Effector CD4-positive, alpha-beta T cell (primary cell): ENCODE measurements at places on chromosomes 3 and 15.

DNA sequence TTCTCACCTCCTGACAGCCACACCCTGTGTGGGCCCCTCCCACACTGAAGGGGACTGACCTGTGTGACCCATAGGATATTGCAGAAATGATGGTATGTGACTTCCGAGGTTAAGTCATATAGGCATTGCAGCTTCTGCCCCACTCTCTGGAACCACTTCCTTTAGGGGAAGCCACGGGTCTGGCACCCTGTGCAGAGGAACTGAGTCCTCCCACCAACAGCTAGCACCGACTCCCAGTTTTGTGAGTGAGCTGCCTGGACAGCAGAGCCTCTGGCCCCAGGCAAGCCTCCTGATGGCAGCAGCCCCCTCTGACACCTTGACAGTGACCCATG, 24.6 kb upstream of the SLC6A6 start:
- DNase-seq, result no peak

- DNase-seq, result no peak
Observed at GRCh38 chr3:30269751-30270445, 336.5 kb upstream of the TGFBR2 start.

DNA sequence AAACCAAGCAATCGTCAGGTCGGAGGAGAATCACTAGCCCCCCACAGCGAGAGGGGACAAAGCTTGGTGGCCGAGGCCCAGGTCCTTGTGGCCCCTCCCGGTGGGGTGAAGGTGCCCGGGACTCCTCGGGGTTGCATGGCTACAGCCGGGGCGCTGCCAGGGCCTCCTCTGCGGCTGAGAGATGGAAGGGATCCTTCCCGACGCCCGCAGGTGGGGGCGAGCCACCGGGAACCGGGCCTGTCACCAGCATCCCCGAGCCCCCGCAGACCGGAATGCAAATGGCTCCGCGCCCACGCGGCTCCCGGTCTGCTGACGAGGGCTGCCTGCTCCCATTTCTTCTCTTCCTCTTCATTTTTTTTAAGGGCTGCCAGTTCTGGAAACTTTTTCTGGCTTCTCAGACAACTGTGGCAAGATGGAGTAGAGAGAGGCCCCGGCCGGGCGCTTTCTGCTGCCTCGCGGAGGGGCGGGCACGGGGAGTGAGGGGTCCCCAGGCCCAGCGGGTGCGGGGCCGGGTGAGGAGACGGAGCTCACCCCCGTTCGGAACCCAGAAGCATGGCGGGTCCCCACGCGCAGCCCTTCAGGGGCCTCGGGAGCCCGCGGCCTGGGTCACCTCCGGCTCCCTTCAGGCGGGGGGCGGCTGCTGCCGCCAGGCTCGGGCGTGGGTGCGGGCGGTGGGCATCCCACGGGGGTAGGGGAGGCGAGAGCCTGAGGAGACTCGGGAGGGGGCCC, 27.5 kb downstream of the MELTF start:
- no peak for DNase-seq

DNA sequence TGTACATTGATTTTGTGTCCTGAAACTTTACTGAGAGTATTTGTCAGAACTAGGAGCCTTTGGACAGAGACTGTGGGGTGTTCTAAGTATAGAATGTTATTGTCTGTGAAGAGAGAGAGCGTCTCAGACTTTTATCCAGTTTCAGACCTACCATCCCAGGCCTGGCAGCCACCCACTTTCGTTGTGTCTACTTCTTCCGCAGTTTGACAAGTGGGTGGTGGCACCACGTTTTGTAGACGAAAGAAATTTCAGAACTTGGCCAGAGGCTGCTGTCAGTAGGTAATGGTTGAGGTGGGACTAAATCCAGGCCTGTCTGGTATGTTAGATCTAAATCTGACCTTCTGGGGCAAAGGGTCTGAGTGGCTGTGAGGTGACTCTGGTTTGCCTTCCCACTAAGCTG, 13.4 kb upstream of the TRAK1 start:
- DNase-seq, result no peak

DNA sequence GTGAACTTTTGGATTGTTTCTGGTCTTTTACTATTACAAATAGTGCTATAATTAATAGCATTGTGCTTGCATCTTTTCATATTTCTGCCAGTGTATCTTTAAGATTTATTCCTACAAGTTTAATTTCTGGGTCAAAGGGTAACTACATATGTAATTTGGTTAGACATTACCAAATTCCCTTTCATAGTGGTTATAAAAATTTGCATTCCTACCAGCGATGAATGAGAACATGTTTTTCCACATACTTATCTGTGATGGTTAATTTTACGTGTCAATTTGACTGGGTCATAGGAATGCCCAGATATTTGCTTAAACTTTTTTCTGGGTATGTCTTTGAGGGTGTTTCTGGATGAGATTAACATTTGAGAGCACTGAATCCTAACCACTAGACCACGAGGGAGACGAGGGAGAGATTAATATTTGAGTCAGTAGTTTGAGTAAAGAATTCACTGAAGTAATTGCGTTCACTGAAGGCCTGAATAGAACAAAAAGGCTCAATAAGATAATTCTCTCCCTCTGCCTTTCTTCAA, 132.3 kb upstream of the NEO1 start:
- no peak for DNase-seq

- DNase-seq, result no peak
Observed at GRCh38 chr3:62187022-62187431, 186.3 kb downstream of the FEZF2 start.
